ENCODE measurements at places on chromosomes 1 and 21. TPM values are rescaled to one million over a fixed set of nuclear protein-coding genes. Genes with fewer than 3 reads are reported as not detected.
A peak's percentile ranks its signal among the peaks of the same experiment; 100 is the strongest.

DNA sequence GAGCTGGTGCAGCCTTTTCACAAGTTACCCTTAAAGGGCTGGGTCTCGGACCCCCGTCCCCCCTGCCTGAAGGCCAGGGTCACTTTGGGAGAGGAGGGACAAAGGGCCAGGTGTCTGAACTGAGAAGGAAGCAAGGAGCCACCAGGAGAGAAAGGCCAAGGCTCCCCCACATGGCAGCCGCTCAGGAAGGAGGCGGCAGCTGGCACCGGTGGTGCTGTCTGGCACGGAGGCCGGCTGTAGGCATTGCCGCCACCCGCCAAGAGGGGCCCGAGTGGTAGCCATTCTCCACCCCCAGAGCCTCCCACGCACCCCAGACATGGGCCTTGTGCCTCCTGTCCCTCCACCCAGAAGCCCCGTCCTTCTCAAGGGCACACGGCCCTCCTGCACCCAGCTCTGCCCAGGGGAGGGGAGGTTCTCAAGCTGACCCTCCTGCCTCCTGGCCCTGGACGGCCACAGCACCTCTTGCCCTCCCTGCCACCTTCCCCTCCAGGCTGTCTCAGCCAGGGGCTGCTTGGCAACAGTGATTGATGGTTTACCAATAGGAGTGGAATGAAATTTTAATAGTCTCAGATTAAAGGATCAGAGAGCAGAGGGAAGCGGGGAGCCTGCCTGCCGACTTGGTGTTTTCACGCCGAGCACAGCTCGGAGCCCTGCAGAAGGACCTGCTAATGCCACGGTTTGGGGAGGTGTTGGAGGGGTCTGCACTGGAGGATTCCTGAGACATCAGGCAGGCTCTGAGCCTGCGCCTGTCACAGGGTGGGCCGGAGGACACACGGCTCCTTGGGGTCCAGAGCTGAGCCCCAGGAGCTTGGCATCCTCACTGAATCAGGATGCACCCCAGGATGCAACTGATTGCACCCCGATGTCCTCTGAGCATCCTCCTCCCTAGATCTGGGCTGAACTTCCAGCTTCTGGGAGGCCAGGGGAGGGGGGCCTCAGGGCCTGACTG, 211.9 kb upstream of the VAMP3 start:
- peak; percentile 38 for DNase-seq

DNA sequence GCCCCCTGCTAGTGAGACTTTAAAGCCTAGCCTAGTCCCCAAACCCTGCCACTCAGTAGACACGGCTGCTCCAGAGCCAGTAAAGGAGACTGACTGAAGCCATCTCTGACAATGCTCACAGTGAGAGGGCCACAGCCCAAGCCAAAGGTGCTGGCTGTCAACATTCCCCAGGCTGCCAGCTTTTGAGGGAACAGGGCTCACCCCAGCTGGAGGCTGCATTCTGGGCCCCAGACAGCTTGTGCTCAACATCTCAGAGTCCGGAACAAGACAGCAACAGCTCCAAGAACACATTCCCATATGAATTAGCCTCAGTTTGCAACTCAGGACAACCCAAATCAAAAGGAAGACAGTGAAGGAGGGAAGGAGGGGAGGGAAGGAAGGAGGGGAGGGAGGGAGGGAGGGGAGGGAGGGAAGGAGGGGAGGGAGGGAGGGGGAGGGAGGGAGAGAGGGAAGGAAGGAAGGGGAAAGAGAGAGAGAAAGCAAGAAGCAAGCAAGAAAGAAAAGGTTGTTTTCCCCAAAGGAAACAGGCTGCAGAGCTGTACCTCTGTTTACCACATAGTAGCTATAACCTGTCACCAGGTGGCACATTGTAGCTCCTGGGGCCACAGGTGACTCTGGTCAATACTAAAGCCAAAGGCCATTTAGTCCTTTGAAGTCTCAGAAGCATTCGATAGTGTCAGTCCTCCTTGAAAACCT, 5.4 kb downstream of the ARTN start:
- no peak for DNase-seq

DNA sequence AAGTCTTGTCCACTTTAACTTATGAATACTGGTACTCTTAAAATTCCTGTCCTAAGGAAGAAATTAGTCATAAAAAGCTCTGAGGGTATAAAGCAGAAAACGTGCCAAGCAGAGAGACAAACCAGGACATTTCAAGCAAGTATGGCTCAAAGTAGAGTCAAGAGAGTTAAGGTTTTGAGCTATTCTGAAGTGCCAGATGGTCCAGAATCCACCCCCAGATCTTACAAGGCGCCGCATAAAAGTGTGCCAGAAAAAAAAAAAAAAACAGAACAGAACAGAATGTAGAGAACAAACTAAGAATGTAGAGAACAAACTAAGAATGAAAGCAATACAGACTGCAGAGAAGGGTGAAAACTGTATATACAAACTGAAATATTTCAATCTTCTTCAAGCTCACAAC, 12.5 kb downstream of the EPS15 start:
- no peak for DNase-seq

DNA sequence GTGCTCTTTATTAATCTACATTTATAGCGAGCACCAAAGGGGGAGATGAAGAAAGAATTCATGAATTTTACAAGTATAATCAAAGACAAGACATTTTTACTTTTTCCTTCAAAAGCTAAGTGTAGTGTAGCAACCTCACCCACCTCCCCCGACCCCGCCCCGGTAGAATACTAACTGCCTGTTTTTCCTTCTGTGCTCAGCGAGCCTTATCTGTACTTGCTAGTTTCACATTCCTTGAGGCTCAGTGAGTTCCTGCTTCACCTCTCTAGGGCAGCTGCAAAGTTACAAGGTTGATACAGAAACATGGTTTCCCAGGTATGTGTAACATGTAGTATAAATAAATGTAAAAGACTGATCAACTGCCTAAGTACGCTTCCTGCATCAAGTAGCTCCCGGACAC, 86.5 kb downstream of the LIPI start:
- DNase-seq, result no peak

- no peak for DNase-seq
Observed at GRCh38 chr1:111882986-111883560, 106.4 kb downstream of the KCND3 start.

GRCh38 chr1:67227196-67227595, 60.9 kb downstream of the IL23R start:
- DNase-seq, result no peak

DNA sequence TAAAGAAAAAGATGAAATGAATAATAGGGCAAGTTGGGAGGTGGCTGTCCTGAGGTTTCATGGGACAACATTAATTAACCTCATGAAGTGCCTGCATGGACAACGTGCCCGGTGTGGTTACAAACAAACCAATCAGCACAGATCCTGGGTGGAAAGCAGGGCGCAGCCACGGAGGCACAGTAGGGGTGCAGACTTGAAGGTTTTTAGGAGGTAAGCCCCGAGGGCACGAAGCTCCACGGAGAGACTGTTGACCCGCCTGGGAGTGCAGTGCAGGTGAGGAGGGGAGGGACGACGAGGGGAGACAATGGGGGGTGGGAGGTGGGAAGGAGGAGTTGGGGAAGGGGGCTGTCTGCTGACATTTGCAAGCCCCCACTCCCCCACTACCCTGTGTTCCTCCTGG, 2.3 kb upstream of the RIPK4 start:
- no peak for DNase-seq

- no peak for DNase-seq
Observed at GRCh38 chr1:111598544-111598943, 21.0 kb upstream of the RAP1A start.

DNA sequence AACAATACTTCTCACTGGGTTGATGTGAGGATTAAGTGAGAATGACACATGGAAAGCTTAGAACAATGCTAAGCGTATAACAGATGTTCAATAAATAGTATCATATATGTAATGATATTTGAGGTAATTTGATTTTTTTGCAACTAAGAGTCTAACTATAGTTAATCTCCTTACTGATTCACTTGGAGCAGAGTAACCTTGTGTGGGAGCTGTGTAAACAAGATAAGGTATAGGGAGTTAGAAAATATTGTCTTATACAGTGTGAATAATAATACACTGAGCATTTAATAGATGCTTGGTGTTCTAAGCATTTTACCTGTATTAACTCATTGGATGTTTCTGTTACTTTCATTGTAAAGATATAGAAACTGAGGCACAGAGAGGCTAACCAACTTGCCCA, 15.9 kb downstream of the RALGPS2 start:
- DNase-seq, result no peak

- no peak for DNase-seq
Observed at GRCh38 chr1:57162607-57163261, 196.9 kb upstream of the C8B start.

DNA sequence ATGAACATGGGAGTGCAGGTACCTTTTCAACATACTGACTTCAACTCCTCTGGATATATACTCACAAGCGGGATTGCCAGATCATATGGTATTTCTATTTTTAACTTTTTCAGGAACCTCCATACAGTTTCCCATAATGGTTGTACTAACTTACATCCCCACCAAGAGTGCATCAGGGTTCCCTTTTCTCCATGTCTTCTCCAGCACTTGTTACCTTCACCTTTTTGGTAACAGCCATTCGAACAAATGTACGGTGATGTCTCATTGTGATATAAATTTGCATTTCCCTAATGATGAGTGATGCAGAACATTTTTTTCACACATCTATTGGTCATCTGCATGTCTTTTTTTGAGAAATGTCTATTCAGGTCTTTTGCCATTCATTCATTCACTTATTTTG, 25.9 kb upstream of the ACTA1 start:
- no peak for DNase-seq

GRCh38 chr1:86481966-86482365, 13.2 kb downstream of the CLCA1 start:
- no peak for DNase-seq

DNA sequence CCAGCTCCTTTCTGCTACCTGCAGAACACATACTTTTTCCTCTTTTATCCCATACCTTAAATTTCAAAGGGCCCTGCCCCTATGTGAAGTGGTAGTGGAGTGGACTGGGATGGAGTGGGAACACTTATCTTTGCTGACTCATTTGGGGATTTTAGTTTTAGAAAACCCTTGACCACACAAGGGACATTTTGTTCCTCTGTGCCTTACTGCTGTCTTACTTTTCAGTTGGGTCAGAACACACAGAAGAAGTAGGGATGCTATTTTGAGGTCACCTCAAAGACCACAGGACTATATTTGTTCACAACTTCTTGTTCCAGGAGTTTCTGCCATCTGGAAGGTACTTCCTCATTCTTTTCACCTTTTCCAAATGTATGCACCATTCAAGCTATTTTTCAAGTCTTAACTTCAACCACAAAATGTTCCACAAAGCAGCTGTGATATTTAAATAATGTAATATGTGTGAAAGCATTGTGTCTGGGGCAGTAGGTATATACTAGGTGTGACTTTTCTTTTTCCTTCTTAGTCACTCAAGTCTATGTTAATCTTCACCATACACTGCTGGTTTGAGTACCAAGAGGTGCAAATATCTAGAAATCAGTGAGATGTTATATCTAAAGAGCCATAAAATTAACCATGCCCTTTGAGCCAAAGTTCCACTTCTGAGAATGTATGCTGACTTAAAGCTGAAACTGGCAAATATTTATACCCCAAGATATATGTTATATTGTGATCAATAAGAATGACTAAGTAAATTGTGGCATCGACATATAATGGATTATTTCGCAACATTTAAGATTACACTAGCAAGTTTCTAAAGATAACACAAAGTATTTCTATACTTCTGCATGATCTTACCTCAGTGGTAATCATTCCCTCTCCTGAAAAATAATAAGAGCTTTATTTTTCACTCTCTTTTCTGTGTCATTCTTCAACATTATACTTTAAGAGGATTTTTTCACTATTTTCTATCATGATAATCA, 308.5 kb downstream of the MRPL39 start:
- DNase-seq, result no peak

GRCh38 chr1:83670909-83671565, 327.9 kb downstream of the TTLL7 start:
- no peak for DNase-seq

GRCh38 chr1:231976231-231976630, 349.6 kb downstream of the DISC1 start:
- DNase-seq, result no peak

DNA sequence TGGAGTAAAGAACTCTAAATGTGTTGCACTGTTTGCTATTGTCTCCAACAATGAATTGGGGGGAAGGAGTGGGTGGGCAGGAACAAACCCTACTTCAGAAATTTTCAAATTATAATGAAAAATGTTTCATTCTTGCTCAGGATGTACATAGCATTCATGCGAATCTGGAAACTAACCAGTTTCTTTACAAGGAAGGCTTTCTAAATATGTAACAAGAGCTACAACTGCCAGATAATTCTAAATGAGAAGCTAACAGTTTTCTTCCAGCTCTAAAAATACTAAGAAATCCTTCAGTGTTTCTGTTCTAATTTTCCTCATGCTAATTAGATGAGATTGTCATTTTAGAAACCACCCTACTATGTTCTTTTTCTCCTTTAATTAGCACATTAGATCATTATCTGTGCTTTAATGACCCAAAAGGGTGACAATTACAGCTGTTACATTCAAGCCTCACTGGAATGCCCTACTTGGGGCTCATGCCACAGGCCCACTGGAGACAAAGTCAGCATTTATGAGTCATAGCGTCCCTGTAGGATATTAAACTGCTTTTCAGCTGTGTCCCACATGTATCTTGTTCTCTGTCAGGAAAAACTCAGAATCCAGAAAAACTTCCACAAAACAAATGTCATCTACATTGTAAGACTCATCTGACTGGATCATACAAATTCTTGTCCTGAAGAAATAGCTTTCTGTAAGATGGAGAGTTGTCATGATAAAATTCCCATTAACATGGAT, 804.6 kb upstream of the CXADR start:
- no peak for DNase-seq

DNA sequence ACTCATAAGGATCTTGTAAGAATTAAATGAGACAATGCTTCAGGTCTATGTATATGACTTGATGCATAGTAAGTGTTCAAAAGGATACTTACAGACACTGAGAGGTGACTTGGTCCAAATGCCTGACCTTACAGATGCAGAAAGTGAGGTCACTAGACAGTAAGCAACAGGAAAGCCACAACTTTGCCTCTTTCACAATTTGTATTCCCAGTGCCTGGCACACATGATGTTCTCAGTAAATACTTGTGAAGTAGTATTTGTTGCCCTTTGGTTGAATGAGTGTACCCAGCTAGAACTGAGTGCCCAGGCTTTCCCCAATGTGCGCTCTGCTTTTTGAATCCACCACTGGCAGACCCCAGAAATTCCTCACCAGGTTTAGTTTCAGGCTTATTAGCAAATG, 105.1 kb downstream of the BEND5 start:
- no peak for DNase-seq

Gene OR2AK2
- 0.41 TPM for total RNA-seq

Gene FRRS1
- 2.4 TPM for total RNA-seq

Gene KRTAP21-2
- total RNA-seq, result not detected

Gene MTHFR
- 24.5 TPM for total RNA-seq

Gene MTR
- total RNA-seq, result 24.1 TPM

Gene MAP1LC3C
- total RNA-seq, result 0.82 TPM

Gene CLCC1
- 28.1 TPM for total RNA-seq

Gene UMODL1
- not detected for total RNA-seq

Gene STK40
- 10.6 TPM for total RNA-seq

Gene LINGO4
- total RNA-seq, result not detected

Gene RWDD3
- 15.9 TPM for total RNA-seq

Gene CHRM3
- total RNA-seq, result 39.1 TPM

Gene SPRR5
- total RNA-seq, result not detected

Gene PSMD4
- total RNA-seq, result 110 TPM

Gene KCNK2
- 78.7 TPM for total RNA-seq

Gene BNIPL
- total RNA-seq, result under 0.01 TPM

Gene GBP1
- total RNA-seq, result 1.2 TPM

Gene PEAR1
- 0.41 TPM for total RNA-seq

Gene FNDC5
- total RNA-seq, result 15.5 TPM

Gene ECE1
- total RNA-seq, result 8.2 TPM

Gene HCRTR1
- 1.6 TPM for total RNA-seq

Gene FAM151A
- not detected for total RNA-seq

Measured in frontal cortex (tissue), 4 donors.